ENCODE measurements at places on chromosomes 7 and 10.

- no peak for DNase-seq
Observed at GRCh38 chr7:122864016-122864415, 22.2 kb downstream of the CADPS2 start.

DNA sequence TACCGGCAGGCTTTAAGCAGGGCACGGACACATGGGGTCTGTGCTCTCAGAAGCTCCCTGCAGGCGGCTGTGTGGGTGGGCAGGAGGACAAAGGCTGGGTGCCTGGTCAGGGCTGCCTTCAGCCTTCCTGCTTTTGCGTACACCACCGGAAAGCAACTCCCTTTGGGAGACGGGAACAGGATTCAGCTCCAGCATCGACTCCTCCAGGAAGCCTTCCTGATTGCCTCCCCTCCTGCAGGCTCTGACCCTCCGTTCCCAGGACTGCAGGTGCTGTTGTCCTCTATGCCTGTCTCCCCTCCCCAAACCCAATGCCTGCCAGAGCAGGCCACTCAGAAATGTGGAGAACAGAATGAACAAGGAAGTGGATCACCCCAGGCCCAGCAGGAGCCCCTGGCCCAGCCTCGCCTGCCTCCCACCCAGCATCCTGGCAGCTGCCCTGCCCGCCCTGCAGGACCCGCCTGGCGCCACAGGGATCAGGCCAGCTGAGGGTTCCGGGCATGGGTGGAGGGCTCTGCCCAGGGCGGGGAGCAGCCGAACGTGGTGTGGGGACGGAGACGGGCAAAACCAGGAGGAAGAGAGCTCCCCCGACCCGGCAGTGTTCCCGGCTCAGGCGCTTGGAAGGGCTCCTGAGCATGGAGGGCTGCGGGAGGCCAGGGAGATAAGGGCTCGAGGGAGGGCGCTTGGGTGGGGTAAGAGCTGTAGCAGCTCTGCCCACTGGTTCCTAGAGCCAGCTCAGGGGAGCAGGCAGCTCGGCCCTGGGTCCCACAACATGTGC, 6.2 kb upstream of the ELN start:
- no peak for DNase-seq

- no peak for DNase-seq
Observed at GRCh38 chr7:83643012-83643411, 5.9 kb downstream of the SEMA3E start.

GRCh38 chr10:114746531-114746930, 75.0 kb upstream of the FHIP2A start:
- DNase-seq: no peak

DNA sequence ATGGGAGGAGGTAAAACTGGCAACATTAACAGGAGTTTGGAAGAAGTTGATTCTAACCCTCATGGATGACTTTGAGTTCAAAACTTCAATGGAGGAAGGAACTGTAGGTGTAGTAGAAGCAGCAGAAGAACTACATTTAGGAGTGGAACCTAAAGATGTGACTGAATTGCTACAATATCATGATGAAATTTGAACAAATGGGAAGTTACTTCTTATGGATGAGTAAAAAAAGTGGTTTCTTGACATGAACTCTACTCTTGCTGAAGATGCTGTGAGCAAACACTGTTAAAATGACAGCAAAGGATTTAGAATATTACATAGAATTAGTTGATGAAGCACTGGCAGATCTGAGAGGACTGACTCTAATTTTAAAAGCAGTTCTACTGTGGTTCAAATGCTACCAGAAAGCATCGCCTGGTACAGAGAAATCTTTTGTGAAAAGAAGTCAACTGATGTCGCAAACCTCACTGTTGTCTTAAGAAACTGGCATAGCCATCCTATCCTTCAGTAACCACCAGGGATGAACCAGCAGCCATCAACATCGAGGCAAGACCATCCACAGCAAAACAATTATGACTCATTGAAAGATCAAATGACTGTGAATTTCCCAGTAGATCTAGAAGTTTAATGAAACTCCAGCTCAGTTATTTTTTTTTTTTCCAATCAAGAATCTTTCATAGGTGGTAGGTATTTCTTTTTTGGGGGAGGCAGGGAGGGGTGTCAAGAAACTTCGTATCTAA, 20.8 kb downstream of the BRAF start:
- no peak for DNase-seq

DNA sequence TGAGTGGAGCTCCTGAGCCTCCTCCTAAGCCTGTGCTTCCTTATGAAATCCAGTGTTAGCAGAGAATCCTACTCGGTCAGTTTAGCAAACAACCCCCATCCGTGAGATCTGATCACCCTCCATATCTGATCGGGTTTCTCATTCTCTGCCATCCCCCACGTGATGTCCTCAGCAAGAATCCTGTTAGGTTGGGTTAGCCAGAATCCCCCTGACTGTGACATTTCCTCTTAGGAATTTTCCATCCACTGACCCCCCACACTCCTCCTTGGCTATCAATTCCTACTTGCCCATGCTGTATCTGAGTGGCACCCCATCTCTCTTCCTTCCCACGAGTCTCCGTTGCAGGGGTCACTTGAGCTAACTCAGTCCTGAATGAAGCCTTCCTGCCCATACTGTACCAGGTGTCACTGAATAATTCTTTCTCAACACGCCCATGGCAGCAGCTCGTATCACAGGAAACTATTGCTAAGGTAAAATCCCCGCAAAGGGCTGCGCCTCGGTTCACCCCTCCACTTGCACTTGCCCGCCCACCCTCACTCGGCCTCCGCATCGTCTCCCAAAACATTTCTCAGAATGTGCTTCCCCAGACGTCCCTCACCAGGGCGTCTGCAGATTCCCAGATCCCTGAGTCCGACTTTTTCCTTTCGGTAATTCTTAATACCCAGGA, 44.1 kb downstream of the MYOF start:
- no peak for DNase-seq

- no peak for DNase-seq
Observed at GRCh38 chr10:11876324-11876723, 53.2 kb downstream of the PROSER2 start.

GRCh38 chr7:148665221-148665620, 33.5 kb upstream of the CUL1 start:
- DNase-seq: no peak

DNA sequence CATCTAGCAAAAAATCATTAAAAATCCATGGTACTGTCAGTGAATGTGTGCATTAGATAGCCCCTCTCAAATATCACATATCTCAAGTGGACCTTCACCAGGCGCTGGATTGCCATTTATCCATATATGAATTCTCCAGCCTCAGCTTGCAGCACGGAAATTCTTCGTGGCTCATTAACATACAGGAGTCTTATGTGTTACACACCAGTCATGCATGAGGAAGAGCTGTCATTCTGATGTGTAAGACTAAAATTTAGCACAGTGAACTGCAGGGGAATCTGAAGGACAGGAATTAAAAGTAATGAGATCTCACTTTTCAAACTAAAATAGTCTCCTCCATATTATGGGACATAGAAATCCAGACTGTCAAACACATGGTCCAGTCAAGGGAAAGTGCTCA, 542.4 kb upstream of the DPP6 start:
- no peak for DNase-seq

DNA sequence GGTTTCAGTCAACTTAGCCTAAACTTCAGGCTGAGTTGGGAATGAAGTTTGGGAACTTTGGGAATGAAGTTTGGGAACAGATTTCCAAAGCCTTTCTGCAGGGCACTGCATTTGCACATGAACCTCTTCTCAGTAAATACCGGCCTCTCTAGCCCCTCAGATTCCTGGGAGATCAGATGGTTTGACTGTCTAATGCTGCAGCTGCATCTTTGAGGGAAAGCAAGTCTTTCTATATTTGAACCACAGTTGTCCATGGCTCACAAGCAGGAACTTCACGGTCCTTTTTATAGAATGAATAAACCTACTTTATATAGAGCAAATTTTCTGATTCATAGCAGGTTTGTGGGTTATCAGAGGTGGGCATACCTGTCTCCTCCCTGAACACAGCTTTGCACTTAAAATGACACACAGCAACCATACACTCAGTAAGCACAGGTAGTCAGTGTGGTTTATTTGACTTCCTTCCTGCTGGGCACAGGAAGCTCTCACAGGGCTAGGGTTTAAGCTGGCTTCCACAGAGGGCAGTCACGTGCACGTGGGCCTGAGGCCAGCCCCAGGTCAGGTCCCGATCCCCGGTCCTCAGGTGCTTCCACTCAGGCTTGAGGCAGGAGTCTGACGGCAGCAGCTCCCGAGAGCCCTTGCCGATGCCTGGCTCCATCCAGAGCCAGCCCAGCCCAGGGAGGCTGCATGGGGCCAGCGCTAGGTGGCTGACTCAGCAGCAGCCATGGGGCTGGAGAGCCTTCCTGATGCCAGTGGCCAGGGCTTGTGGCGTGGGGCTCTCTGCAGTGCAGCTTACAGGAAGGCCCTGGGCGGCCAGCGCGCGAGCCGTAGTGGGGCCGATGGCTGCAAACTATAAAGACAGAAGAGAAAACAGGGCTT, 12.8 kb upstream of the MMP21 start:
- no peak for DNase-seq

- DNase-seq: peak; percentile 21
Observed at GRCh38 chr7:13181216-13181615, 493.8 kb downstream of the ARL4A start.

GRCh38 chr7:50591480-50592438, 26.6 kb upstream of the DDC start:
- DNase-seq: peak; percentile 72

- DNase-seq: no peak
Observed at GRCh38 chr7:22936246-22936645, 77.7 kb downstream of the HYCC1 start.

DNA sequence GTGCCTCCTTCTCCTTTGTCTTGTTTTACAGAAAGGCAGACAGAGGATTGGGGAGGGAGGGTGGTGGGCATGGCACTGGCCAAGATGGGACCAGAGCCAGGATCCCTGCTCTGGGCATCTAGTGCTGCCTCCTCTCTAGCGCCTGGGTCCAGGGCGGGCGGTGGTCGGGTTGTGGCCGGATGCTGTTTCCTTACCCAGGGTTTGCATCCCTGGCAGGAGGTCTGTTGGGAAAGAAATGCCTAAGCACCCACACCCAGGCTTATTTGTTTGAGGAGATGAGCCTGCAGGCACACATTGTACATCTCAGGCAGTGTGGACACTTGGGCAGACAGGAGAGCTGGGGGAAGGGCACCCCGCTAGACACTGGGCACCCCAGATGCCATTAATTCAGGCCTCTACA, 102.3 kb upstream of the PCBD1 start:
- DNase-seq: no peak

GRCh38 chr7:82085116-82085515, 315.3 kb upstream of the HGF start:
- DNase-seq: no peak

DNA sequence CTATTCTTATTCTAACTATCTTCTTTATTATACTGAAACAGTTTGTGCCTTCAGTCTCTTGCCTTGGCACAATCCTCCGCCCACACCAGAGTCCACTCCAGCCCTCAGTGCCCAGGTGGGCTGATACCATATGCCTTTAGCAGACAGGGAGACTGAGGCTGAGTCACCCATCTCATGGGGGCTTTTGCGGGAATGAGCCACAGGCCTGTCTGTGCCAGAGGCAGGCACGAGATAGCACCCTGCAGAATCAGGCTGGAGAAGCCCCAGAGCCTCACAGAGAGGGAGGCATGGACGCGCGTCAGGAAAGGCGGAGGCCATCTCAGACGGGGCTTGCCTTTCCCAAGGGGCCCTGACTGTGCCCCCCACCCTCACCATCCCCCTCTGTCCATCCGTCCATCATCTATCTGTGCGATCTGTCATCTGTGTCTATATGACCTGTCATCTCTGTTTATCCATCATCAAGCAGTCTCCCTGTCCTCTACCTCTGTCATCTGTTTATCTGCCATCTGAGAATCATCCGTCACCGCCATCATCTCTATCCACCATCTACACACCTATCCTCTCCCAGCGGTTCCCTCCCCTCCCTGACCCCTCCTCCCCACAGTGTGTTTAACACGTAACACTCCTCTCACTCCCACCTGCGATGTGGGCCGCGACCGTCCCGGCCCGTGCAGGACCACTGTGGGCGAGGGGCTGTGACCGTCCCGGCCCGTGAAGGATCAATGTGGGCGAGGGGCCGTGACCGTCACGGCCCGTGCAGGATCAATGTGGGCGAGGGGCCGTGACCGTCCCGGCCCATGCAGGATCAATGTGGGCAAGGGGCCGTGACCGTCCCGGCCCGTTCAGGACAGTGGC, 7.3 kb upstream of the ADAP1 start:
- DNase-seq: no peak

DNA sequence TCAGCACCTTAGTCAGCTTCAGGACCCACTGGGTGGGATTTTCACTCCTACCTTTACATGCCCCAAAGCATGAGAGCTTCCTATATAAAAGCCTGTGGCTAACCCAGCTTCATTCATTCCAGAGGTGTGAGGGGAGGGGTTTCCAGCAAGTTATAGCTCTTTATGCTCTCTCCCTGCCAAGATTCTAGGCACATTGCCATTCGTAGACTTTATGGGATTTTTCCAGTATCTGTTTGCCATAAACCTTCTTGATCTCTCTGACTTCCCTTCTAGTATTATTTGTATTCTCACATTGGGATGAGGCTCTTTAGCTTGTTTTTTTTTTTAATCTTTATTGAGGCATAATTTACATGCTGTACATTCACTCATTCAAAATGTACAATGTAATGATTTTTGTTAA, 67.5 kb downstream of the POU6F2 start:
- no peak for DNase-seq

DNA sequence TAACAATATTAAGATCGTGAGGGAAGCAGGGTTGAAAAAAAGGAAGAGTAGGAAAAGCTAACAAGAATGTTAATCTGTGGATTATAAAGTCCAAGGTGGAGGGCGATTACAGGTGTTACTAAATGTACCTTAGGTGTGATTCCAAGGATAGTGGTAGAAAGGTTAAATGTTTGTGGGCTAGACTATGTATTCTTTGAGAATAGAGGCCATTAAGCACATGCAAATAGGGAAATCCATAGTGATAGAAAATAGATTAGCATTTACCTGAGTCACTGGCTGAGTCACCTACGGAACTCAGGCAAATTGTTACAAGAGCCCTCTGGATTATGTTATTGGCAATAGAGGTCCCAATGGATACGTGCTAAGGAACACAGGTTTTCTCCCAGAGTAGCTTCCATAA, 9.0 kb downstream of the MGAM2 start:
- no peak for DNase-seq

DNA sequence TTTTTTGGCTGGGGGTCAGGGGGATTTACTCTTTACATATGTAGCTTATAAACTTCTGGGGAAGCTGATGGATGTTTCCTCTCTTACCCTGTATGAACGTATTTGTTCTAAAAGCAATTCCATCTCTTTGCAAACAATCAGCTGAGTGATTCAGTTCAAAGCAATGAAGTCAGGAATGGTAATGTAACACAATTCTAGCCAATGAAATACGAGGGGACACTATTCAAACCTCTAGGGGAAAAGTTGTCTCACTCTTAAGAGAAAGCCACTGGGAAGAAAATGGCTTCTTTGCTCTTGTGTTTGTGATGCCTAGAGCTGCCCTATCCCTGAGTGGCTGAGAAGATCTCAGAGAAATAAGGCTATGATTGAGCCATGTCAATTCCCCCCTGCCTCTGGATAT, 134.8 kb upstream of the SEMA3C start:
- no peak for DNase-seq

All from NCI-H1417 (cell line).